RWPE2 (cell line): ENCODE measurements at places on chromosomes 7 and 10.

GRCh38 chr7:112202816-112203215 lies 3.4 kb downstream of the DOCK4 start:
- no peak for DNase-seq

- no peak for DNase-seq
Observed at GRCh38 chr7:40211276-40212003, 76.6 kb downstream of the SUGCT start.

- no peak for DNase-seq
Observed at GRCh38 chr7:115662120-115662519, 368.4 kb downstream of the TFEC start.

DNA sequence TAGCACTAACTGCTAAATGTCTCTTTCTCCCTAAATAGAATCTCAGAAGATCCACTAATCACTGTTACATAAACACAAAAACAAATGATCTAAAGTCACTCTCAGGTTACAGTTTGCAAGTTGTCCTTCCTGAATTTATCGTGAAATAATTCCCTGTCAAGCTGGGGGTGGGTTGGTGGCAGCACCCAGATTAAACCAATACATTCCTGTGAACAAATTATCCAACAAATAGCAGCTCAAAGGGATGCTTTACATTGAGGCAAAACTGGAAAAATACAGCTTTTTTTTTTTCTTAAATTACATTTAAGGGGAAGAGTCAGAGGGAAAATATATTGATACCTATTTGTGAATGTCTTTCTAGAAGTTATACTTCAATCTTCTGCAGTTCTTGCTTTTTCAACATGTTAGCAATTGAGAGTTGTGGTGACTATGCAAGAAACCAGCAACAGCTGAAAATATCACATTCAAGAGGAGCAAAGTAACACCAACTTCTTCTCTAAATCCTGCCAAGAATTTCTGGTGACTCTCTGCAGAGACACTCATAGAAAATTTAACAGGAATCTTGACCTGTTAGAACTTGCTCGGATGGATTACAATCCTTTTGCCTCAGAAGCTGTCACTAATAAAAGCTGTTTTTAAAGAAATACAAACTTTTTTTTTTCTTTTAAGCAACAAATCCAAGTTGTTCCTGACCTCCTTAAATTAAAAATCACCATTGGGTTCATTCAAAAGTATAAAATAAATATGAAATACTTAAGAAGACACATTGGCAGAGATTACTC lies 18.9 kb downstream of the LMOD2 start:
- DNase-seq: no peak

GRCh38 chr10:75408911-75409885 lies 7.6 kb upstream of the ZNF503 start:
- DNase-seq: no peak

GRCh38 chr10:44370731-44371248 lies 14.1 kb downstream of the CXCL12 start:
- no peak for DNase-seq
